Right ventricle myocardium inferior (tissue), 1 donor: ENCODE measurements at places on chromosomes 1 and 21. TPM values are rescaled to one million over a fixed set of nuclear protein-coding genes. Genes with fewer than 3 reads are reported as not detected.

The DCST1 gene
- not detected for total RNA-seq

DNA sequence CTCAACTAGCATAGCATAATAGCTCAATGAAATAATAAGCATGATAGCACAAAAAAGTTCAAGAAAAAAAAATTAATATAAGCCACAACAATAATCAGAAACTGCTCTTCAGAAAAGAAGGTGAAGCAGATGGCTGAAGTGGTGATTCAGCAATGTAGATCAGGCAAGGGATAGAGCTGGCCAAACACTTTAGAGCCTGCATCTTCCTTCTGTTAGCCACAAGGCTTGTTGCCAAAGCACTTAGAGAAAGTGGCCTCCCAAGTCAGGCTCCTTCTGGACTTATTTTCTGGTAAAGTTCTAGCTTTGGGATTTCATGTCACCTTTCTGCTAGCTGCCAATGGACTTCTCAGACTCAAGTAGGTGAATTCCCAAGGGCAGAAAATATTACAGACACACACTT is 60.3 kb upstream of the C1orf87 start:
- DNase-seq, result no peak

GRCh38 chr1:81029266-81029665 is 771.5 kb upstream of the ADGRL2 start:
- DNase-seq, result no peak

GRCh38 chr1:200960236-200960947 is 63.1 kb downstream of the KIF21B start:
- DNase-seq, result no peak

GRCh38 chr1:154748405-154748775 is 121.7 kb downstream of the KCNN3 start:
- no peak for DNase-seq

- DNase-seq, result no peak
Observed at GRCh38 chr1:155173478-155174323, at the start of gene TRIM46. Gene TRIM46, plus strand, starts transcription at chr1:155173849. Its CDS starts 118 bp downstream, at chr1:155173967.

The AGPAT3 gene
- 93.4 TPM for total RNA-seq

The ADGRL2 gene
- 42.2 TPM for total RNA-seq

The PDPN gene
- 24.1 TPM for total RNA-seq

The COL9A2 gene
- 0.24 TPM for total RNA-seq

The NBPF11 gene
- 3.4 TPM for total RNA-seq

The LRRC8B gene
- 3.8 TPM for total RNA-seq

DNA sequence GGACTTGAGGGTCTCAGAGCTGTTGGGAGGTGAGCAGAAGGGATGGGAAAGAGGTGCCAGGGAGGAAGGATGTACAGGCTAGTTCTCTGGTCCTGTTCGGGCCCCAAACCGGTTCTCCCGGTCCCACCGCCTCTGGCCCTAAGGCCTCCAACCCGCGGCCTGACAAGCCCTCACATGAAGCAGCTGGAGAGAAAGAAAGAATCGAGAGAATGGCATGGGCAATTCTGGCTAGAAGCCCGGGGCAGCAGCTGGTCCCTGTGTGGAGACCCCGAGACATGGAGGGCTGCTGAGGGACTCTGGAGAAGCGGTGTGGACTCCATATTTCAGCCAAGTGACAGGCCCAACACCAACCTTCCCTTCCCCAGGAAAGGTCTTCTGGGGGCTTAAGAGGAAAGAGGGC is 730 bp downstream of the CDC42SE1 start:
- no peak for DNase-seq
